ENCODE measurements at places on chromosomes 11 and 22.

- H3K27ac ChIP-seq: no peak overlapping the region
- peaks cover 10% of the 10 kb centered on the region for H3K4me1 ChIP-seq
- H3K4me3 ChIP-seq: no peak overlapping the region
- H3K36me3 ChIP-seq: no peaks in the 10 kb centered on the region
Measured at GRCh38 chr22:32660292-32660691, 141.2 kb upstream of the TIMP3 start.

DNA sequence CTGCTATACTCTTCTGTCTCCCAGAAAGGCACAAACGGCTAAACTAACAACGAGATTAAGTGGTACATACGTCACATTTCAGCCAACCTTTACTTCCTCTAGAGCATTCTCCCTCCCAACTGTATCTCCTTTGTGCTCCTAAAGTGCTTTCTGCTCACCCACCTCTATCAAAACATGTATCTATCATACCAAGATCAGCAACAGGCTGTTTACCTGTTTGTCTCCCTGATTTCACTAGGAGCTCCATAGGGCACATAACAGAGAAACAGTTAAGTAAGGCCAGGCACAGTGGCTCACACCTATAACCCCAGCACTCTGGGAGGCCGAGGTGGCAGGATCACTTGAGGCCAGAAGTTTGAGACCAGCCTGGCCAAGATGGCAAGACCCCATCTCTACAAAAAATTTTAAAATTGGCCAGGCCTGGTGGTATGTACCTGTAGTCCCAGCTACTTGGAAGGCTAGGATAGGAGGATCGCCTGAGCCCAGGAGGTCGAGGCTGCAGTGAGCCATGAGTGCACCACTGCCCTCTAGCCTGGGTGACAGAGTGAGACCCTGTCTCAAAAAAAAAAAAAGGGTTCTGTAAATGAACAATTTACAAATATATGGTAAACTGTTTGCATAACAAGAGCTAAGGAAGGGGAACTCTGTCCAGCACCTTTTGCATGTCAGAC, 2.8 kb downstream of the NDUFC2 start:
- no peaks in the 10 kb centered on the region for H3K27me3 ChIP-seq
- peaks cover 25% of the 10 kb centered on the region for H3K4me1 ChIP-seq
- no peak for DNase-seq
- peaks cover 7% of the 10 kb centered on the region for H3K36me3 ChIP-seq
- peak overlapping the region; percentile 64 for H3K4me3 ChIP-seq
- no peak overlapping the region for H3K27ac ChIP-seq

DNA sequence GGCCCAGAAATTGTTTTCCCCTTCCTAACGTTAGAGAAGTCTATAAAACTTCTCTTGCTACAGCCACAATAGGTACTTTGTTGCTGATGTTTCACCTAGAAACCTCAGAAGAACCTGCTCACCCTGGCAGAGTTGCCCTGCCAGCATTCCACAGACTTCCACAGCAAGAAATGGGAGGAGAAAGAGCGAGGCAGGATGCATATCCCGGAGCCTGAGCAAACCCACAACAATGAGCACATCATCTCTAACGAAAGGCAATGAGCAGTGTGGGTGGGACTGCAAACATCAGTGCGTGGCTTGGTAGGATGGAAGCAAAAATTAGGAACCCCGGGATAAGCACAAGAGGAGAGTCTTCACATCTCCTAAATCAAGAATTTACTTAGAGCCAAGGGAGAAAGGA, 892.3 kb downstream of the OPCML start:
- no peaks in the 10 kb centered on the region for H3K27me3 ChIP-seq
- no peaks in the 10 kb centered on the region for H3K36me3 ChIP-seq
- no peak overlapping the region for H3K27ac ChIP-seq

DNA sequence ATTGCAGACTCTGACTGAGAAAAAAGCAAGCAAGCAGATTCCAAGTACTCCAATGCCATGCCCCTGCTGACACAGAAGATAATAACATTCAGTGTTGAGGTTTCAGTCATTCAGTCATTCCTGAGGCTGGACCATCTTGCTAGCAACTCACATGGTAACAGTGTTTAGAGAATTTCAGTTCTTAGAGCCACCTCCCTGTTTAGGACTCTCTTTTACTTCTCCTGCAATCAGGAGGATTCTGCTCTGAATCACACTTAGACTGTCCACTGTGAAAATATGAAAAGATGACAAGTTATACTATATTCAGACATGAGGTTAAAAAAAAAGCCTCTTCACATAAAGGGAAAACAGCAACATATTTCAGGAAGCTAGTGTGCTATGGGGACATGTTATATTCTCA, 183.9 kb upstream of the CTSC start:
- no peaks in the 10 kb centered on the region for H3K27me3 ChIP-seq
- no peak for DNase-seq
- H3K36me3 ChIP-seq: no peaks in the 10 kb centered on the region
- no peak overlapping the region for H3K4me3 ChIP-seq

- no peak overlapping the region for H3K27ac ChIP-seq
- H3K4me3 ChIP-seq: no peak overlapping the region
- no peaks in the 10 kb centered on the region for H3K36me3 ChIP-seq
- H3K27me3 ChIP-seq: no peaks in the 10 kb centered on the region
Measured at GRCh38 chr11:71420455-71421241, 27.5 kb downstream of the DHCR7 start.
